GM12865 (cell line): ENCODE measurements at places on chromosomes 3 and 15.

DNA sequence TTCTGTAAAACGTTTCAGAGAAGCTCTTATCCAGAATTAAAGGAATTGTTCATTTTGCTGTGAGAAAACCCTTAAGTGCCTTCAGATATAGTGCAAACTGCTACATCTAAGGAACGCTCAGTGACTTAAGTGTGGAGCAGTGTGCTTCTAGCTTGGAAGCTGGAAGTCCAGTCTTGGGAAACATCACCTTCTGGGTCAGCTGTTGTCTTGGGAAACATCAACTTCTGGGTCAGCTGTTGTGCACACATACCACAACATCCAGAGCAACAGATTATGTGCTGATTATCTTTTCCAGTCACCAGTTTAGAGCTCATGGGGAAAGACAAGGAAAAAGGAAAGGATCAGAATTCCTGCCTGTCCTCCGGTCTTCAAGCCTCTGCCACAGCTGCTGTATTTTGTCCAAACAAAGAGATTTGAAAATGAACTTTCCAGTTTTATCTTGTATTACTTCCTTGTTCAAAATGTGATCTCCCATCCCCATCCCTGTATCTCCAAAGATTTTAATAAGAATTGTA, 713.6 kb downstream of the NSUN3 start:
- DNase-seq: no peak

GRCh38 chr3:180332608-180333007, 269.4 kb upstream of the TTC14 start:
- peak; percentile 48 for DNase-seq

DNA sequence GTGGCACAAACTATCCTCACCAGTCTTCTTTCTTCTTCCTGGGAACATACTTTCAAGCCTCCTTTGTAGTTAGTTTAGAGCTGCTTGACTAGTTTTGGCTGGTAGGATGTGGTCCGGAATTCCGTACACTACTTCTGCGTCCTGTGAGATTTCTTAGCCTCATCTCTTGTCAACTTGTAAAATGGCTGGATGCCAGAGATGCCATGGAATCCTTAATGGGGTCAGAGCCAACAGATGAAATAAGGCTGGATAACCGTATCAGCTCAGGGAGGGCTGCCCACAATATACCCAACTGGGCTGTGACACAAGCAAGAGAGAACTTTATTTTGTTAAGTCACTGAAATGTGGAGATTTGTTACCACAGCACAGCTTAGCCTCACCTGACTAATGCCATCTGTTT, 466.9 kb upstream of the MDFIC2 start:
- DNase-seq: no peak

GRCh38 chr3:150144191-150144708, 173.6 kb upstream of the PFN2 start:
- DNase-seq: no peak

DNA sequence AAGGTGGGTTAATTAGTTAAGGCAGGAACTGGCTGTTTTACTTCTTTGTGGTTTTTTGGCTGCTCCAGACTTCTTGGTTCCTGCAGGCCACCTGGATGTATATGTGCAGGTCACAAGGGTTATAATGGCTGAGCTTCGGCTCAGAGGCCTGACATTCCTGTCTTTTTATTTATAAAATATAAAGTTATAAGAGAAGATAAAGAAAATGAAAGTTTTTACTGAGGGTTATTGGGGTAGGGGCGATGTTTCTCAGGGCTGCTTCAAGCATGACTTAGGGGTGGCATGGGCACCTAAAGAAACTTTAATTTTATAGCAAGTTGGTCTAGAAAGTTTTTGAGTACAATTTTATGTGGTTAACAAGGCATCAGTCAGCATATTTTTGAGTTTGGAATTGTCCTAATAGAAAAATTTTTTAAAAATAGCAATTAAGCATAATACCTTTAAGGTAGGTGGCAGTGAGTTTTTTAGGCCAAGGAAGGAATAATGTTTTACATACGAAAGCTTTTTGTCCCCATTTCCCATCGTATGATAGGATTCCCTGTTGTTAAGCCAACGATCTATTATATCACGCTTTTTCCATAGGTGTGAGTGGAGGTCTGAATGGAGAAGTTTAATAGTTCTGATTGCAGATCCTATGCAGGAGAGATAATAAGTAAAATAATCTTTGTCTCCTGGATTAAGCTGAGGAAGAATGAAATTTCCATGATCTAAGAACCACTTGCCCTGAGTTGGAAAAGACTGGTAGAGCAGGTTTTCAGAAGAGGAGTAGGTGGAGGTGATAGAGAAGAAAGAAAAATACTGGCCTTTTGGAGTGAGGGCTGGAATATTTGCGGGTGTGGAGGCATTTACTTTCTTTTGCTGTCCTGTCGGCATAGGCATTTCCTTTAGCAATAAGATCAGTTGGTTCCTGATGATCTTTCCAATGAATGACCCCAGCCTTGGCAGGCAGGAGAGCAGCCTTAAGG, 10.1 kb downstream of the STRIT1 start:
- DNase-seq: no peak

DNA sequence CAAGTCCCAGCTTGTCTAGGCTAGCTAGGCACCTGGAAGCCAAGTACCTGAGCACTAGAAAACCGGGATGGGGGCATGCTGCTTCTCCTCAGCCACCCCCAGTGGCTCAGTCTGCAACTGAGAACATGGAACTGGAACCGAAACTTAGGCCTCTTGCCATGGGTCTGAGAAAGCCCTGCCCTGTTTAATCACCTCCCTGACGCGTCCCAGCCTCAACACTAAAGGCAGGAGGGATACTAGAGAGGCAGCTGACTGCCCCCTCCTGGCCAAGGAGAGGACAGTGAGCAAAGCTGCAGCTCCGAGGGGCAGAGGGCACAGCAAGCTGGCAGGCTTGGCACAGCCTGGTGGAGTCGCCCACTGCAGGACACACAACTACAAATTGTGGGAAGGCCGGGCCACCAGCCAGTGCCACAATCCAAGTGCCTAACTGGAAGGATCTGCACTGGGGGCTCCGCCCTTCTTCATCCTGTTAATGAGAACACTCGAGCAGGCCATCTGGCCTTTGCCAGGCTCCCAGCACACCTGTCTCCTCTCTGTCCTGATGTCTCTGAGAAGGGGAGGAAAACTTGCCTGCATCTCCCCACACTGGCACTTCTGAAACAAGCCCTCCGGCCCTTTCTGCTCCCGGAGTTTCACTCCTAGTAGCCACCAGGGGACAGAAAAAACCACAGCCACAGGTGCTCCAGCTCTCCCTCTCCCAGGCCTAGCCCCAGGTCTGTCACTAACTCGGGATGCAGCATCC, 53.7 kb downstream of the BDH1 start:
- peak; percentile 89 for DNase-seq

DNA sequence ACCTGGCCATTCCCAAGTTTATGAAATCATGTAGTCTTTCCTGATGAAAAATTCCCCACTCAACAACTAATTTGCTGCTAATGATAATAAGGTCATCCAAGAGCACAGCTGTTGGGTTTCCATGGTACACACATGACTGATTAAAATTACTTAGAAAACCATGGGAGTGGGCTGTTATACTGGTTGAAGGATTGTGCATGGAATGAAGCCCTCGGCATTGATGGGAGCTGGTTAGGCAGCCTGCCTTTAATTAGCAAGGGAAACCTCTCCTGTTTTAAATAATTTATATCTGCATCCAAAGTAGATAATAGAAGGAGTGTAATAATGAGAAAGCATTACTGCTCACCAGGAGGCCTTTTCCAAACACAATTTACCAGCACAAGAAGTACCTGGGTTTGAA, 235.1 kb upstream of the CFAP20DC start:
- no peak for DNase-seq

DNA sequence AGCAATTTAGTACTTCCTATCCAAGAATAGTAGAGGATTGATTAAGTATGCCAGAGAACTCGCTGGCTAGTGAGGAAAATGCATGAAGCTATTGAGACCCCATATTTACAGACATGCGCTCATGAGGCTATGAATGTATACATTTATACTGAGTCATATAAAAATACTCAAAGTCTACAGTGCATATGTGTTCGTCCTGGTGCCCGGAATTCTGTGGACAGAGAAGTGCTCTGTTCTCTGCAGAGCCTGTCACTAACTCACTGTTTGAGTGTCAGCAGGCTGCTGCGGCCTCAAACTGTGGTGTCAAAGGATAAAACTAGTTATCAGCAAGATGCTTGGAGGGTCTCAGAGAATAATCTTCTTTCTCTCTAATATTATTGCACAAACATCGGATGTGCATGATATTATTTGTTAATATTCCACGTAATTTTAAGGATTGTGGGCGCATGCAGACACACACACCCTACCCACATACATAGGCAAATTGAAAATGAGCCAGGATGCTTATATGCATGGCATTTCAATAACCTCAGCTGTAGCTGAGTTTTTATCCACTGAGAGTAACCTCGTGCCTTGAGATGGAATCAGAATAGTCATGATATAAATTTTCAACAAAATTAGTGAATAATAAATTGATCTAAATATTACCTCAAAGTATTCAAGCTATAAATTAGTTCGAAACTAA, 50.0 kb upstream of the TSC22D2 start:
- DNase-seq: no peak

DNA sequence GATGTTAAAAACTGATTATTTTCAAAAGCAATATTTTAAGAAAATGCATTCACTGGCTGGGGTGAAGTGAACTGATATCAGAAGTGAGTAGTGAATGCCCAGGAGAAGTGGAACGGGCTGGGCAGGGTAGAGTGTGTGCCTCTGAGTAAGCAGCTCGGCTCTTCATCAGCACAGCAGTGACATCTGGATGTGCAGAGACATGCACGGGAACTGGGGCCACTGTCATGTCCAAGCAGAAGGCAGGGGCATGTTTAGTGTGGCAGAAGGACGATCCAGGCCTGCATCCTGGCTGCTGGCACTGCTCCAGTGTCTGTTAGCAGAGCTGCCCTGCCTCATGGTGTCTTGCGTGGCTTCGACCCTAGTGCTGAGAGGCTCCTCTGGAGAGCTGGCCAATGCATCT, 305.6 kb upstream of the LRRFIP2 start:
- no peak for DNase-seq

- DNase-seq: no peak
These were observed 47.1 kb downstream of the STT3B start for GRCh38 chr3:31579828-31580227.

GRCh38 chr15:40128766-40129660, 20.3 kb upstream of the BMF start:
- no peak for DNase-seq

GRCh38 chr15:98177966-98178592, 217.6 kb downstream of the ARRDC4 start:
- peak; percentile 34 for DNase-seq

DNA sequence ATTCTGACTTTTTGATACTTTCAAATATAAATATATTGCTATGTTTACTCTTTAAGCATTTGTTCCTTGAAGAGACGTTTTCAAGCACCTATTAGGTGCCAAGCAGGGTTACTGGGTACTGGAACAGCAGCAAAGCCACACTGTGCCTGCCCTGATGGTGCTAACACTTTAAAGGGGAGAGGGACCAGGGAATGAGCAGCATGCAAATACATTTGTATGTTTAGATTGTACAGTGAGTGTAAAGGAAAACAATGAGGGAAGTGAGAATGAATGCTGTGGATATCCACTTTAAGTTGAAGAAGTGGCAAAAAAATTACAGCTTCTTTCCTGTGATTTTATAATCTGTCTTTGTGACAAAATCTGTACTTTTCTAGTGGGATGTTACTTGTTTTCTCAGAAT, 400.2 kb upstream of the ATP11B start:
- no peak for DNase-seq

DNA sequence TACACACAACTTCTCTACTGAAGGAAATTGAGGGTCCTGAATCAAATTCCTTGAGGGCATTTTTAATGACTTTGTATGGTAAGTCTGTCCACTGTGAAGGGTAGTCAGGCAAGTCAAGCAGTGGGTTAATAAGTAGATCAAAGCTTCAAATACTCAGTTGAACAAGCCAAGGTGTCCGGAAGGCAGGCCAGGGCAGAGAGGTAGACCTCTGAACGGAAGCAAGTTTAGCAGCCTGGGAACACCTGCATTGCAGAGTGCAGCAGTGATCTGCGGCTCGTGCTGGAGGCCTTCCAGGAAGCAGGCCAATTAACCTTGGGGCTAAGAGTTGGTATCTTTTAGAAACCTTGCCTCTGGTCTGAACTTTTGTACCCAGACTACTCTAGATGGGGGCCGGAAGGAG, 143.8 kb downstream of the LRTM1 start:
- no peak for DNase-seq

- DNase-seq: no peak
These were observed 174.0 kb upstream of the TPM1 start for GRCh38 chr15:62868507-62868906.

DNA sequence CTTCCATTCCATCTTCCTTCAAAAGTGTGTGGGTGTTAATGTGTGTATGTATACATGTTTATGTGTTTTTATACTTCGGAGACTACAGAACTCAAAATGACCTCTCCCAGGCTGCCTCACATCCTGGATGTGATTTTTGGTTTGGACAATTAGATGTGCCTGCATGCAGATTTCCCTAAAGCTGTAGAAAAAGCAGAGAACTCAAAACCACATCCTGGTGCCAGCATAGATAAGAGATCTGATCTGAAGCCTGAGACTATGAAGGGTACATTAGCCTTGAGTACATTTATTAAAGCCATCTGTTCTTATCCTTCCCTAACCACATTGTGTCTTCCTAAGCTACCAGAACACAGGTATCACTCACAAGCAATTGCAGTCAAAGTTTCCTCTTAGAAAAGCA, 319.4 kb upstream of the RASGRP1 start:
- DNase-seq: no peak

DNA sequence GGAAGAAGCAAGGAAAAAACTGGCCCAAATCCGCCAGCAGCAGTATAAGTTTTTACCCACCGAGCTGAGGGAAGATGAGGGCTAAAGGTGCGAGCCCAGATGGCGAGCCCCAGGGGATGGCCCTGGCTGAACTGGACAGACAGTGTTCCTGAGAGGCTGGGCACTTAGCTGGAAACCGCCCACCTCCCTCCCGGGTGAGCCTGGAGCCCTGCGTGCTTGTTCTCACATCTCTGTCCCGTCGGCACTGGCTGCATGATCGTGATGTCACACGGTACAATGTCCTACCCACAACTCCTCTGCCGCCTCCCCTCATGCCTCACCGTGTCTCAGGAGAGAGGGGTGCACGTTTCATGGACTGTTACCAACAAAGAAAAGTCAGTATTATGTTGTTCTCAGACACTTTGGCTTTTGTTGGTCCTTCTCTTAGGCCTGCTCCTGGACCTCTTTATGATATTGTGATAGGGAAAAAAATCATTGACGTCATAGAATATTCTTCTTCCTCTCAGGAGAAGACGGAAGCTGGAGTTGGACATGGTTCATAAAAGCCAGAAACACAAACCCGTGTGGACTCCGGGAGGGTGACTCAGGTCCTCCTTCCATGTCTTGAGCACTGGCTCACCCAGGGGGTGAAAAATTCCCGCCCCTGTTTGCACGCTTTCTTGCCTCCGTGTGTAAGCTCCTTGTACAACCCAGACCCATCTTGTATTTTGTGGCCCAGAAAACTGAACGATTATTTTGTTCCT, 201.8 kb upstream of the TPM1 start:
- no peak for DNase-seq
